ENCODE measurements at places on chromosomes 16 and 17. TPM values are rescaled to one million over a fixed set of nuclear protein-coding genes. Genes with fewer than 3 reads are reported as not detected.

GRCh38 chr16:82631701-82632685 is 5.2 kb downstream of the CDH13 start:
- DNase-seq: no peak

DNA sequence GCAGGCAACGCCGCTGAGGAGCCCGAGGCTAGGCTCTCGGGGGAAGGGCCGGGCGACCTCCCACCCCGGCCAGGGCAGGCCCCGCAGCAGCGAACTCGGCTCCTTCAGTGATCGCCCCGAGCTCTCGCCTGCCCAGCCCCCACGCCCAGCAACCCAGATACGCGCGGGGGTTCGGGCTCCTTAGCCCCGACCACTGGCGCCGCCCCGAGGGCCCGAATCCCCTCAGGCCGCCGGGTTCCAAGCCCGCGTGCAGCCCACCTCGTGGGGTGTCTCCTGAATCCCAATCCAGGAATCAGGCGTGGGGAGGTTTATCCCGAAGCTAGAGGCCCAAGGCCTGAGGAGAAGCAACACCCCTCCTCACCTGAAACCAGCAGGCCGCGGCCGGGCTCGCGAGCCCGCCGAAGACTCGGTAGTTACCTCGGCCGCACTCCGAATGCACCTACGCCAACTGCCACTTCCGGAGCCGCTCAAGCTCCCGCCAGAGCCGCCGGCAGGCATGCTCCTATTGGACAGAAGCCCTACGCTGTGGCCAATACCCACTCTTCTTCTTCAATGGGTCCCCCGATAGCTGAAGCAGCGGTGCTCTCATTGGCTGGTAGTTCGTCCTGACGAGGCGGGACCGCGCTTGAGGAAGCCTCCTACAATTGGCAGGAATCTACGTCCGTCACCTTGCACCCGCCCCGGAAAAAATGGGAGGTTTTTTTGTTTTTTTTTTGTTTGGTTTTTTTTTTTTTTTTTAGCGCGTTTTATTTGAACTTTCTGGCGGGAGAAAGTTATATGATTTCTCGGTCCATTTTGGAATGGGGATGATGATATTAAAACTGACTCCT is at the start of gene RFWD3:
Gene RFWD3, minus strand, starts transcription at position 453 of the 830 bp plus-strand sequence. CDS start 5,428 bp downstream, outside the sequence.
- DNase-seq: peak; percentile 97

GRCh38 chr16:84868328-84868727 is 48.5 kb downstream of the CRISPLD2 start:
- DNase-seq: no peak

GLIS2 gene
- total RNA-seq: 0.68 TPM

DNA sequence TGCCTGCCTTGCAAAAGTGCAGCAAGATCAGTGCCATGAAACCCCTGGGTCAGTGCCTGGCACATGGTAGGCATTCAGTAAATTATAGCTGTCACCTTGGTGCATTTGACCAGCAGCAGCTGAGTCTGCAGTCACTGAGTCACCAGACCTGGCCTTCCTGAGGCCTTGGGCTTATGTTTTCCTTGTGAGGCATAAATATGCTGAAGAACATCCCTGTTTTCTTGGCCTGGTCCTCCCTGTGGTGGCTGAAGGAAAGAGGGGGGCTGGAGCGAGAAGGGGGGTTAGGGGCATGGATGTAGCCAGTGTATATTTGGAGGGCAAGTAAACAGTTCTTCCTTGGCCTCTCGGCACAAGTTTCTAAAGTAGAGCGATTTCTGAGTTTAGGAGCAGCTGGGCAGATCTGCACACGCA is 26.5 kb downstream of the EPN2 start:
- no peak for DNase-seq

NPW gene
- 0.41 TPM for total RNA-seq

GRCh38 chr17:38572669-38573365 is 32.9 kb downstream of the SRCIN1 start:
- no peak for DNase-seq

- no peak for DNase-seq
Measured at GRCh38 chr17:47731396-47731795, 1.6 kb upstream of the TBX21 start.

NLRC3 gene
- 4.8 TPM for total RNA-seq

CYB5D1 gene
- total RNA-seq: 4.9 TPM

GRCh38 chr17:26818736-26819135 is 475.2 kb upstream of the WSB1 start:
- no peak for DNase-seq

GRCh38 chr17:55969562-55970324 is 183.5 kb upstream of the ANKFN1 start:
- DNase-seq: no peak

CD300LF gene
- 5.2 TPM for total RNA-seq

- DNase-seq: no peak
Measured at GRCh38 chr17:59828478-59828760, 64.3 kb downstream of the TUBD1 start.

OR3A3 gene
- total RNA-seq: not detected

SRCIN1 gene
- total RNA-seq: 1.8 TPM

HAS3 gene
- total RNA-seq: 8.2 TPM

TP53TG3B gene
- total RNA-seq: not detected

- peak; percentile 79 for DNase-seq
Measured at GRCh38 chr16:58027161-58027915, 1.8 kb downstream of the MMP15 start.

GRCh38 chr17:73126716-73127473 is 34.4 kb upstream of the SLC39A11 start:
- DNase-seq: no peak

DNA sequence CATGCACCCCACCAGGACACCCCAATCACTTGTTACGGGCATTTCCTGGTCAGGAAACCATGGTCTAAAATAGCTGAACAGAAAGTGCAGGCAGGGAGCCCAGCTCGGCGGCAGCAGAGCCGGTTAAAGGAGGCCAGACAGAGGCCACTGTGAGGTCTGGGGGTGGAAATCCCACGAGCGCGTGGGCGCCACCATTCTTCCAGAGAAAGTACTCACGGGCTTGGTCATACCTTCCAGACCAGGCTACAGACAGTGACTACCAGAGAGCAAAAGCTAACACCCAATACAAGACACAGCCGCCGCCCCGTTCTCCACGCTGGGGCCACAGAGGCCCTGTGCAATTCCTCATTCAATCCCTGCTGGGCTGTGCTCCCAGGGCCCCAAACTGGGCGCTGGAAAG is 11.9 kb downstream of the CEP131 start:
- DNase-seq: no peak

DNA sequence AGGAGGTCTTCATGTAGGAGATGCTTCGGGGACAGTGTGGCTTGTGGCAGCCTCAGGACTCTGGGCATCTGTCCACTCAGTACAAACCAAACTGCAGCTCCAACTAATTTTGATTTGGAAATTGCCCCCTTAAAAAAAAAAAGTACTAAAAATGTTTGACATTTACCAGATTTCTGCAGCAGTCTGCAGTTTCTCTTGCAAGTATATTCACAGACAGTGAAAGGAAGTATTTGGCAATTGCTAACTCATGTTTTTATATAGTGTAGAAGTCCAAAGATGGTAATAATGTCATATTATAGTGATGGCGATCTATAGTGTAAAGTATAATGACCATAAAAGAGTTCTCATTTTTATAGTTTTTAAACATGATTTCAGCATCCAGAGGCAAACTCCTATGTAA is 218.6 kb downstream of the PRKCA start:
- no peak for DNase-seq

- DNase-seq: no peak
Measured at GRCh38 chr17:77503293-77503655, 362.5 kb downstream of the SEC14L1 start.

DNA sequence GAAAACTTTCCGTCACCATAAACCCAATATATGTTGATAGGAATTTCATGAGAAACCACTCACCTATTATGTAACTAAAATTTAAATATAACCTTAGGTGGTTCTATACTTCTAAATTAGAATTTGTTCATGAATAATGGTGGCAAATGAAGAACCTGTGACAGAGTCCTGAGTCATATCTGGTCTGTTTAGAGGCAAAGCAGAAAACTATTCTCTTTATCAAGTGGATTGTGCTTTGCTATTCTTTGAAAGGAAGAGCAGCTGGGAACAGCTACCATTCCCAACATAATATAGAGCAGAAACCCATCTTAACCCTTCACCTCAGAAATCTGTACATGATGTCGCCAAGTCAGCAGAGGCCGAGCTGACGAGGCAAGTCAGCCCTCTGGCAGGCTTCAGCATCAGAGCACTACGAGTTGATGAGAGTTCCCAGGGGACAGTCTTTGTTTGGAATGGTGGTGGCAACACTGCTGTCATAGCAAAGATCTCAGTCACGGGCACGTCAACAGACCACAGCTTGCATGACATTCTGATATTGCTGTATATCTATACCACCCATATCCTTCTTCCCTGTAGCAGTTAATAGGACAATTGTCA is 631.9 kb upstream of the CA10 start:
- DNase-seq: no peak

GRCh38 chr17:7314719-7315569 is at the start of gene GPS2:
Gene GPS2 (minus strand): TSS chr17:7315360. CDS start chr17:7315052, 308 bp downstream.
- peak; percentile 96 for DNase-seq

DNA sequence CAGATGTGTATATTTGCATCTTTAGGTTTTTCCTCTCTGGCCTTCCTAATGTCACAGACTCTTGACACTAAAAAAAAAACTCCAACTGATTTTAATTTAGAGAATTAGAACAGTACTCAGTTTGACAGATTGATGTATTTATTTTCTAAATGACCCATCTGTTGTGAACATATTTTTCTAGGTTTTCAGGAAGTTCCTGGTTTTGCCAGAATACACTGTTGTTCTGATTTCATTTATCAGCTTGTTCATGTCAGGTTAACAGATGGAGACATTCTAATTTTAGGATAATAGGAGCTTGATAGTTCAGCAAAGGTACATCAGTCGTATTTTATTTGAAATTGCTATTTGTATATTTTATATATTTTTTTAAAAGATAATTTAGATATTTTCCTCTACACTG is 133.4 kb downstream of the TANC2 start:
- no peak for DNase-seq

PROCA1 gene
- total RNA-seq: 0.96 TPM

HEATR9 gene
- not detected for total RNA-seq

CORO1A gene
- 30.2 TPM for total RNA-seq

SNX20 gene
- 2.6 TPM for total RNA-seq

DNA sequence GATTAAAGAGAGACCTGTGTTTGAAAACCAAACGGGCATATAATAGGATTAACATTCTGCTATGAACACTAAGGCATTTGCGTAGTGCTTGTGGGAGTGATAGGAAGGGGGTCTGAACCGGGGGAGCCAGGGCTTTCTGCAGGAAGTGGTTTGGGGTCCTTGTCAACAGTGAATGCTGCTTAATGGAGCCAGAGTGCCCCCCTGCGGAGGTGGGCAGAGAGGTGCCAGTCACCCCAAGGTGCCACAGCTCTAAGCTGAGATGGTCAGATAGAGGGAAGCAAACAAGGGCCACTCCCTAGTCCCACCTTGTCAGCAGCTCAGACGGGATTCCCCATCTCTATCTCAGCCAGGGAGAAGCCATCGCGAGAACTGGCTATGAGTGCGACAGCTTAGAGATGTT is 17.7 kb downstream of the NAA60 start:
- no peak for DNase-seq

- no peak for DNase-seq
Measured at GRCh38 chr16:81918927-81919326, 92.3 kb downstream of the SDR42E1 start.

AGRP gene
- total RNA-seq: not detected

GRCh38 chr17:4180791-4181190 is 37.8 kb downstream of the CYB5D2 start:
- DNase-seq: no peak

PRAC2 gene
- total RNA-seq: 4.1 TPM

- peak; percentile 56 for DNase-seq
Measured at GRCh38 chr16:17303101-17303500, 167.7 kb downstream of the XYLT1 start.

MIF4GD gene
- 9.0 TPM for total RNA-seq

SERPINF2 gene
- total RNA-seq: 3.4 TPM

GRCh38 chr16:56910654-56911539 is 21.0 kb upstream of the HERPUD1 start:
- peak; percentile 67 for DNase-seq

C17orf67 gene
- not detected for total RNA-seq

DNA sequence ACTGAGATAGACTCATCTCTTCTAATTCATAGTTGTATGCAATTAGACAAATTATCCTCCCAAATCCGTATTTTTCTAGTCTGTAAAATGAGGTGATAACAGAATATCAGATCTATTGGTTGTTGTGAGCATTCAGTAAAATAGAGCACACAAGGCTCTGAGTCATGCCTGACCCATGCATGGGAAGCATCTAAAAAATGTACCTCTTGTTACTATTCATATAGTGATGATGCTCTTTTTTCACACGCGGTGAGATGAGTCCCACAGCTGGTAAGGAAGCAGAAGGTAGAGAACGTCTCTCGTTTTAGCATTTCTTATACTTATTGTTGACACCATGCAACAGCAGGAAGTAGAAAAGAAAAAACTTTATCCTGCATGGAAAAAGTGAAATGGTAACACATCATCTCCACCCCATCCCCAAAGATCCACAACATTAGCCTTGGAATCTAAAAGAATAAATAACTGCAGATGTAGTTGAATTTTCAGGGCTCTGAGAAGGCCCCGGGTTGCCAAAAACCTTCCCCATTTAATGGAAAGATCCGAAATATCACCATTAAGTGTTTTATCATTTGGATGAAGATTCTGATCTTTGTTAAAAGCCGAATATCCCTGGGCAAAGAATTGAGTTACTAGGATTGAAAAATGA is 215.6 kb downstream of the TMEM114 start:
- no peak for DNase-seq

NOS2 gene
- total RNA-seq: 2.6 TPM

LUC7L3 gene
- total RNA-seq: 185 TPM

DNA sequence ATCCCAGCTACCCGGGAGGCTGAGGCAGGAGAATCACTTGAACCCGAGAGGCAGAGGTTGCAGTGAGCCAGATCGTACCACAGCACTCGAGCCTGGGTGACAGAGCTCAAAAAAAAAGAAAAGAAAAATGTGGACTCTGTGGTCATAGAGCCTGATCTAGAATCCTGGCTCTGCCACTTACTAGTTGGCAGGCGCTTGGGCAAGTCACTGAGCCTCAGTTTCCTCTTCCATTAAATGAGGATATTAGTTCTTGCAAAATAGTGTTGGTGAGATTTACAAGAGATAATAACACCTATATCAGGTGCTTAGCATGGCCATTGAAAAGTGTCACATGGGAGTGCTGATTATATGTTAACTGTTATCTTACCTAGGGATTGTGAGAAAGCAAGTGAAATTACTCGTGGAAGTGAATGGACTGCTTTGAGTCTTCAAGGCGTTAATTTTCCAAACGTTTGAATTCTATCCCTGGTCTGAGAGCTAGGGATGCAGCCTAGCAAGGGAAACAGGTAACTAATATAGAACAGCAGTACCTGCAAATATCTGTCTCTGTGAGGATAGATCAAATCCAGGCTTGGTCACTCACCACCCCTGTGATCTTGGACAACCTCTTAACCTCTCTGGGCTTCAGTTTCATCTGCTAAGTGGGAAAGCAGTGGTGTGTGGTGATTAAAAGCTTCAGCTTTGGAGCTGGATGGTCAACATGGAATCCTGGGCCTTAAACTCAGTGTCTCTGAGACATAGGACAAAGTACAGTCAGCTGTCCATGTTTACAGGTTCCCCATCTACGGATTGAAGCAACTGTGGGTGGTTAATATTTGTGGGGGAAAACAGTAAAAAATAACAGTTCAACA is 953 bp upstream of the NSMCE1 start:
- no peak for DNase-seq

CCL7 gene
- total RNA-seq: not detected

- DNase-seq: no peak
Measured at GRCh38 chr17:77616254-77616731, 342.2 kb upstream of the TNRC6C start.
